ENCODE measurements at places on chromosomes 3 and 15.

GRCh38 chr15:73994912-73995622 lies 551 bp downstream of the PML start:
- no peaks in the 10 kb centered on the region for H3K27me3 ChIP-seq
- H3K27ac ChIP-seq: peak overlapping the region; percentile 40
- peaks cover 14% of the 10 kb centered on the region for H3K4me1 ChIP-seq
- DNase-seq: no peak
- H3K36me3 ChIP-seq: no peaks in the 10 kb centered on the region
- H3K4me3 ChIP-seq: peak overlapping the region; percentile 79

GRCh38 chr3:40885430-40885829 lies 313.9 kb upstream of the CTNNB1 start:
- H3K4me1 ChIP-seq: peaks cover 7% of the 10 kb centered on the region
- no peaks in the 10 kb centered on the region for H3K27me3 ChIP-seq
- H3K36me3 ChIP-seq: no peaks in the 10 kb centered on the region
- H3K27ac ChIP-seq: no peak overlapping the region
- no peak overlapping the region for H3K4me3 ChIP-seq

DNA sequence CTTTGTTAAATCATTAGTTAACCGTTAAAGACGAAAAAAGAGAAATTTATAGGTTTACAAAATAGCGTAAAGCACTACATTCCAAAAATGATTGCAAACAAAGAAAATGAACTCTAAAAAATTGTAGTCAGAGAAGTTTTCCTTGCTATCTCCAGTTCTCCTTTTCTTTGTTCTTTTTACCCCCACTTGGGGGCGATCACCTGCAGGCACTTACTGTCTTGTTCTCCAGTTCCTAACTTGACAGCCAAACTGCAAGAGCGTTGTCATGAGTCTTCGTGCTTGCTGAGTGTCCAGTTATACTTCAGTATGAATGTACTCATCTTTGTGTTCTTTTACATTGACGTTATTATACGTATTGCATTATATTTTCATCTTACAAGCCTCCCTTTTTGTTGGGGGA lies 54.5 kb downstream of the CHD2 start:
- peaks cover 5% of the 10 kb centered on the region for H3K4me1 ChIP-seq
- H3K27me3 ChIP-seq: no peaks in the 10 kb centered on the region
- H3K36me3 ChIP-seq: peaks cover 98% of the 10 kb centered on the region
- no peak overlapping the region for H3K27ac ChIP-seq
- no peak overlapping the region for H3K4me3 ChIP-seq

- no peaks in the 10 kb centered on the region for H3K27me3 ChIP-seq
- no peak for DNase-seq
- H3K27ac ChIP-seq: no peak overlapping the region
- no peaks in the 10 kb centered on the region for H3K36me3 ChIP-seq
- peaks cover 11% of the 10 kb centered on the region for H3K4me1 ChIP-seq
These were observed 11.8 kb downstream of the GPD1L start for GRCh38 chr3:32118215-32118614.

- H3K36me3 ChIP-seq: no peaks in the 10 kb centered on the region
- H3K27ac ChIP-seq: no peak overlapping the region
- no peaks in the 10 kb centered on the region for H3K27me3 ChIP-seq
- H3K4me1 ChIP-seq: no peaks in the 10 kb centered on the region
- no peak overlapping the region for H3K4me3 ChIP-seq
- DNase-seq: no peak
These were observed 233.6 kb downstream of the WDR72 start for GRCh38 chr15:53525894-53526293.

GRCh38 chr3:150497956-150498355 lies 48.3 kb downstream of the SERP1 start:
- H3K4me1 ChIP-seq: peaks cover 5% of the 10 kb centered on the region
- no peaks in the 10 kb centered on the region for H3K36me3 ChIP-seq
- no peak for DNase-seq
- no peak overlapping the region for H3K4me3 ChIP-seq
- H3K27ac ChIP-seq: no peak overlapping the region
- H3K27me3 ChIP-seq: no peaks in the 10 kb centered on the region

DNA sequence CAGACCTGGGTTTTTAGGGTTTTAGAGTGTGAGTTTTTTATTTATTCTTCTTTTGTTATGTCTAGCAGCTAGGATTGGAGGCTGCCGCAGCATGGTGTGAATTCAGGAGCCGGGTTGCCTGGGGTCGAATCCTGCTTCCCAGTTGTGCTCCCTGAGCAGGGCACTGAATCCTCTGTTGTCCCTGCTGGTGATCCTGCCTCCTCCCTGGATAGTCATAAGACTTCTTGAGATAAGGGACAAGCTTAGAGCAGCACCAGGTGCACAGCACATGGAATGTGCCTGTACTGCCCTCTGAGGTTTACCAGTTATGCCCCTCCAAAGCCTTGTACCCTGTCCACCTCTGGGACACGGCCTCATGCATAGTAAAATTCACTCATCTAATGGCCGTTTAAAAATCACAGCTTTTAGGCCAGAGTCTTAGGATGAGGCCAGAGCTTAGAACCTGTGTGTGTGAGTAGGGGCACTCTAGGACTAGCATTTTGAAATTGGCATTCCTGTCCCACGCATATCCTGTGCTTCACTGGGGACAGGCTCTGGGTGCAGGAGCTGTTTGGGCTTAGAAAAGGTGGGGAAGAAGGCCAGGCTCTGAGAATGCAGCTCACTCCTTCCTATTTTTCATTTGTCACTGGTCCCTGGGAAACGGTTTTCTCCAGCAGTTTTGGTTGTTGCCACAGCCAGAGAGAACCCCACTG lies 47.7 kb downstream of the CHCHD6 start:
- H3K36me3 ChIP-seq: no peaks in the 10 kb centered on the region
- H3K27me3 ChIP-seq: no peaks in the 10 kb centered on the region
- H3K4me3 ChIP-seq: no peak overlapping the region
- H3K27ac ChIP-seq: 0 out of 2 replicates have a peak overlapping the region, but pooled peaks have one; percentile 3
- DNase-seq: no peak

DNA sequence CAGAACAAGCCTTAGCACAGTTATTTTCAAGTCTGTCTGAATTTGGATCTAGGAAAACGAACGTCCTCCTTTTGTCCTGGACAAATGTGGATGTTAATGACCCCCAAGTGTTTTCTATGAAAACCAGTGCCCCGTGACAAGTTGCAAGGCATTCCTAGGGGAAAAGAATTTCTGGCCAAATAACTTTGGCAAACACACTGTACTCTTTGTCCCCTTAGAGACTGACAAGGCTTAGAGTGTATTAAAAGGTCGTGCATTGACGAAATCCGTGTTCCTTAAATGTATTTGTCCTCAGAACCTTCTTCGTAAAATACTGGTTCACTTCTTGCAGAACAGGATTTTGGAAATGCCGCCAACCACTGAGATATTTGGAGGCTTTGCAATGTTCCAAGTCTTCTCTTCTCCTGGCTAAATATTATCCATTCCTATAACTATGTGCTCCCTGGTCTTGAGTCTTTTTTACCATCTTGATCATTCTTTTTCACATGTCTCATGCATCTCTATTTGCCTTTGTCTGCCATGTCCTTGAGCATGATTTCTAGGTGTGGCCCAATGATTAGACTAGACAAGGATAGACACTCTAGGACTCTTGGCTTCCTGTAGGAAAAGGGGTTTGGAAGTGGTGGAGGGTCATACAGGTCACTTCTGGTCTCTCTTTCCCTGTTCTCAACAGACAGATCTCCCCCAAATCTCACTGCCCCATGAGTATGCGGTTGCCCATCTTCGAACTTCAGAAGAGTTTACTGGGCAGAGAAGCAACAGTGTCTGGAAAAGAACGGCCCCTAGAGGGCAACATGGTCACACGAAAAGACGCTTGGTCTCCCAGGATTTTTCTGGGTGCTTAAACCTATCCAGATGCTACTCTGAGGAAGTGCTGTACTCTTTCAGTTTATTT lies 117.5 kb downstream of the EDEM1 start:
- no peaks in the 10 kb centered on the region for H3K27me3 ChIP-seq
- H3K4me1 ChIP-seq: no peaks in the 10 kb centered on the region
- no peaks in the 10 kb centered on the region for H3K36me3 ChIP-seq
- no peak overlapping the region for H3K27ac ChIP-seq
- H3K4me3 ChIP-seq: no peak overlapping the region

DNA sequence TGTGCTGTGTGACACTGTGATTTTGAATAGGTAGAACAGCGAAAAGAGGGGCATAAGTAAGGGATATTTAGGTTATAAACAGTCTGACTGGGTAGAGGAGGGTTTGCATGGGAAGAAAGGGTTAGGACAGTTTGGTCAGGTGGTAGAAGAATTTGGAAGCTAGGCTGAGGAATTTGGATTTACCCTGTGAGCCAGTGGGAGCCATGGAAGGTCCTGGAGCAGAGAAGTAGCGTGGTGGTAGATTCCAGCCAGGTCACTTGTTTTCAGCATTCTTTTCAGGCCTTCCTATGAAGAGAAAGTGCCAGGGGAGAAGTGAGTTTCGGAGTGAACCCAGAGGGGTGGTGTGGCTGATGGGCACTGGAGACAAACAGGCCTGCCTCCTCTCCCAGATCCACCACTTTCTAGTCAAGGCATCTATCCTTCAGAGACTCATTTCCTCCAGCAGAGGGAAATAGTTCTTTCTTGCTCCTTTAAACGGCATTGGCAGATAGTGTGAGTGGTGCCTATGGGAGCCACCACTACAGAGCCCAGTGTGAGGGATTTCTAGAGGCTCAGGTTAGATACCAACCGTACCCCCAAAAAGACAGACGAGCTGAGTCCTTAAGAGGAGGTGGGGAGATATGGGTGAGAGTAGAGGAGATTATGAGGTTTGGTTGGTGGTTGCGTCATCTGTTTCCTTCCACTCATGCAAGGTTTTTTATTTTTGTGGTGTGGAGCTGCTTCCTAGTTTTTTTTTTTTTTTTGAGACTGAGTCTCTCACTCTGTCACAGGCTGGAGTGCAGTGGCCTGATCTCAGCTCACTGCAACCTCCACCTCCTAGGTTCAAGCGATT lies 21.2 kb downstream of the PXK start:
- H3K27ac ChIP-seq: no peak overlapping the region
- H3K27me3 ChIP-seq: no peaks in the 10 kb centered on the region
- no peak overlapping the region for H3K4me3 ChIP-seq
- DNase-seq: no peak
- no peaks in the 10 kb centered on the region for H3K36me3 ChIP-seq

DNA sequence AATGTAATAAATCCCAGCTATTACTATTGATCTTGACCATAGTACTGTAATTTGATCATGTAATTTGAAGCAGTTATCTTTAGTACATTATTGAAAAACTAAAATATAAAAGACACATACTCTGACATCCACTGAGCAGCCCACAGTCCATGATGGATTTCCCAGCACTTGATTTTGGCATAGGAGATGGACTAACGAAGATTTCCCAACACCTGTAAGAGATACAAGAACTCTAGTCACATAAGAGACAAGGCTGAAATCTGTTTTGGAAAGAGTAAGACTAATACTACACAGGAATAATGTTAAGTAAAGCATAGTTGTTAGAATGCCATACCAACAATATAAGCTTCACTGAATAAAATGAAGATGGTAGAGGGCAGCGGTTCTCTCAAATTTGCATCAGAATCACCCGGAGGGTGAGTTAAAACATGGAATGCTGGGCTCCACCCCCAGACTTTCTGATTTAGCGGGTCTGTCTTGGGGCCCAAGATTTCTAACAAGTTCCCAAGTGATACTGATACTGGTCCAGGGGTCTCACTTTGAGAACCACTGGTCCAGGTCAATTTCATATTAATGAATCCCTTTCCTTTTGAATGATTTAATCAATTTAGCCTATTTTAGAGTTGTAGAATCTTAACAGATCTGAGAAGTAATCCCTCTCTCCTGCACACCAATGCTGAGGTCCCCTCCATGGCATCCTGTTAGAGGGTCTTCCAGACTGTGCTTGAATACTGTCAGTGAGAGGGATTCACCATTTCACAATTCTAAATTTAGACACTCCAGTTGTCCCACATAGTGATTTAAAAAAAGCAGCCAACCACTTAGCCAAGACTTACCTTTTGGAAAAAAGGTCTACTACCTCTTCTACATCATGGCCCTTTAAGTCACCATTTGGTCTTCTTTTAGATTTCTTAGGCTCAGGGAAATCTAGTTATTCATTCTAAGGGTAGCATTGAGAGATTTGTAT lies 11.5 kb downstream of the RABL3 start:
- H3K4me1 ChIP-seq: no peaks in the 10 kb centered on the region
- no peaks in the 10 kb centered on the region for H3K27me3 ChIP-seq
- DNase-seq: no peak
- H3K27ac ChIP-seq: no peak overlapping the region
- peaks cover 6% of the 10 kb centered on the region for H3K36me3 ChIP-seq
- H3K4me3 ChIP-seq: no peak overlapping the region

DNA sequence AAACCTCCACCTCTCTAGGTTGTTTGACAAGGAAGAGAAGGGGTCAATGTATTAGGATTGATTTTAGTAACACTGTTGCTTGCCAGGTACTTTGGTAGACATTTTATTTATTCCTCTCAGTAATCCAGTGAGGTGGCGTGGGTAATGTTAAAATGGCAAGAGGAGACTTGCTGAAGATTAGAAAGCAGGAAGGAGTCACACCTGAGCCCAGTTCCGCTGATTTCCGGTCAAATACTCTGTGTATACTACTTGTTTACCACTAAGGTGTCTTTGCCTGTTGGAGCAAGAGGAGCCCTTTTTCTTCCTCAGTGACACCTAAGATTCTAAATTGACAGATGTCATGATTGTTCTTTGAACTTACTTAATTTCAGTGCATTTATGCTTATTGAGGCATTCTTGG lies 1.7 kb downstream of the OXNAD1 start:
- no peaks in the 10 kb centered on the region for H3K27me3 ChIP-seq
- no peaks in the 10 kb centered on the region for H3K36me3 ChIP-seq
- no peak overlapping the region for H3K27ac ChIP-seq
- no peak for DNase-seq
- no peaks in the 10 kb centered on the region for H3K4me1 ChIP-seq

GRCh38 chr3:129424185-129424841 lies 4.1 kb downstream of the EFCAB12 start:
- H3K36me3 ChIP-seq: peaks cover 5% of the 10 kb centered on the region
- DNase-seq: no peak
- no peaks in the 10 kb centered on the region for H3K27me3 ChIP-seq

DNA sequence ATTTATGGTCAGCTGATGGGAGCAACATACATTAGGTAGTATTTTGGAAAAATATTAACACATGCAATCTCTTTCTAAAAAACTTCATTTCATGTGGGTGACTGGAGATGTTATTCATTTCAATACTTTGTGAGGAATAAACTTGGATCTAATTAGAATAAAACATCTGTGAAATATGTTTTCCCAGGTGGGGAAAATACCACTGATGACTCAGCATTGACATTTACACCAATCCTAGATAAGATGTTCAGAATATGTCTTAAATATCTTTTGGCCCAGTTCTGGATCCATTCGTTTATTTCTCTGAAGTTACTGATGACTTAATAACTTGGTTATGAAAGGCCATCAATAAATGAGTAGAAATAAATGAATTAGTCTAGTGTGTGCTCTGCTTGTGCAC lies 247.6 kb downstream of the CHST2 start:
- H3K27me3 ChIP-seq: no peaks in the 10 kb centered on the region
- no peak overlapping the region for H3K27ac ChIP-seq
- H3K36me3 ChIP-seq: no peaks in the 10 kb centered on the region

GRCh38 chr3:184240384-184241140 lies 8.2 kb downstream of the ALG3 start:
- H3K27ac ChIP-seq: no peak overlapping the region
- H3K27me3 ChIP-seq: no peaks in the 10 kb centered on the region
- no peaks in the 10 kb centered on the region for H3K4me1 ChIP-seq
- no peak overlapping the region for H3K4me3 ChIP-seq
- peaks cover 4% of the 10 kb centered on the region for H3K36me3 ChIP-seq
- DNase-seq: peak; percentile 38

- DNase-seq: no peak
- H3K27me3 ChIP-seq: peaks cover 27% of the 10 kb centered on the region
- H3K27ac ChIP-seq: no peak overlapping the region
- no peaks in the 10 kb centered on the region for H3K4me1 ChIP-seq
These were observed 49.3 kb downstream of the FEM1B start for GRCh38 chr15:68326711-68327354.
